ENCODE measurements at places on chromosomes 5 and 9.

GRCh38 chr5:176748073-176748966, 62.0 kb upstream of the UNC5A start:
- no peak for DNase-seq

DNA sequence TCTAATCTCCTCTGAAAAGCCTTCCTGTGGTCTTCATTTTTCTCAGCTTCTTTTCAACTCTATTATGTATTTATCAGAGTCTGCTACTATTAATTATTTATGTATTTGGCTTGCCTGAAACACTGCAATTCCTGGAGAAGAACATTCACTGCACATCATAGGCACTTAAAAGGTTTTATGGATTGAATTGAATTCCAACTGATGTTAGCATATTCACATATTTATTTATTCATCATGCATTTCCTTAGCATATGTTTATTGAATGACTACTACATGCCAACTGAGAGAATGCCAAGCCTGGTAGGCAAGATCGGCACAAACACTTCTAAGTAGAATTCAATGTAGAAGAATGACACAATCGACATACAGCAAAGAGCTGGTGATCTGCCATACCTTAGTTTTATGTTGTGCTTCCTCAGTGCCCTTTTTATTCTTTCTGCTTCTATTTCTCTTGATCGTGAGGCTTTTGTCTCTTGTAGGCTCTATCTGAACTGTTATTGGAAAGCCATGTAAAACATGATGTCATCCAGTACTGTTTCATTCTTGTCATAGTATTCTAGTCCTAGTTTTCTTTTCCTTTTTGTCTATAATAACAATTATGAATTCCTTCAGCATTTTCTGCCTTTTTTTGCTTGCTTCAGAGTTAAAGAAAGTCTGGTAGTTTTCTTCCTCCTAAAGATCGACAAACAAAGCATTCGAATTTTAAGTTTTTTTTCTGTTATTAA, 454.2 kb downstream of the TLE4 start:
- DNase-seq = no peak

GRCh38 chr9:68457803-68458202, 82.9 kb downstream of the TMEM252 start:
- DNase-seq = no peak

DNA sequence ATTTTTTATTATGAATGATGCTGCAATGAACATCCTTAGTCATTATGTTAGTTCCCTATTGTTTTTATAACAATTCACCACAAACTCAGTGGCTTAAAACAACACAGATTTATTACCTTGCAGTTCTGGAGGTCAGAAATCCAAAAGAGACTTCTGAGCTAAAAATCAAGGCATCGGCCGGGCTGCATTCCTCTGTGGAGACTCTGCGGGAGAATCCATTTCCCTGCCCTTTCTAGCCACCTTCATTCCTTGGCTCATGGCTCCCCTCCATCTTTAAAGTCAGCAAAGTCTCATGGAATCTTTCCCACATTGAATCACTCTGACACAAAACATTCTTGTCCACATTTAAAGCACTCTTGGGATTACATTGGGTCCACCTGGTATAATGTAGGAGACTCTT, 38.6 kb downstream of the SNX18 start:
- DNase-seq = no peak

DNA sequence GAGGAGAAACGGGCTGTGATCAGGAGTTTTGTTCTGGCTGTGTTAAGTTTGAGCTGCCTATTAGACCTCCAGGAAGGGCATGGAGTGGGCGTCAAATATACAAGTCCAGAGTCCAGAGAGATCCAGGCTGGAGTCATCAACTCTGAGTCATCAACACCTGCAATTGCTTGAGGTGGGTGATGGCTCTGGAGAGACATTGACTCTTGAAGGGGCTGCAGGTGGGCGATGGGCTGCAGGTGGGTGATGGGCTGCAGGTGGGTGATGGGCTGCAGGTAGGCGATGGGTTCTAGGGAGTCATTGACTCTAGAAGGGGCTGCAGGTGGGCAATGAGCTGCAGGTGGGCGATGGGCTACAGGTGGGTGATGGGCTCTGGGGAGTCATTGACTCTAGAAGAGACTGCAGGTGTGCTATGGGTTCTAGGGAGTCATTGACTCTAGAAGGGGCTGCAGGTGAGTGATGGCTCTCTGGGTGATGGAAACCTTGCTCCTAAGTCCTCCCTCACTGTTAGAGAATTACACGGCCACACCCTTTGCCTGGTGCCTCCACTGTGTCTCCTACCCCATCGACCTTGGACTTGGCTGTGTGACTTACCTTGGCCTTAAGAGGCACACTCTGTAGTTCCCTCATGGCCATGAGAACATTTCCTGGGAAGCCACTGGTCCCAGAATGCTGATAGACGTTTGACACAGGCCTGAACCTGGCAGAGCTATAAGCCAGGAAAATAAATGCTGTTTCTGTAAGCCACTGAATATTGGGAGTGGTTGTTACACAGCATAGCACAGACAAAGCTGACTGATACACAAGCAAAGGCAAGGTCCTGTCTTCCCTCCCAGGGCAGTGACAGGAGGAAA, 10.4 kb upstream of the FIBCD1 start:
- DNase-seq = no peak

DNA sequence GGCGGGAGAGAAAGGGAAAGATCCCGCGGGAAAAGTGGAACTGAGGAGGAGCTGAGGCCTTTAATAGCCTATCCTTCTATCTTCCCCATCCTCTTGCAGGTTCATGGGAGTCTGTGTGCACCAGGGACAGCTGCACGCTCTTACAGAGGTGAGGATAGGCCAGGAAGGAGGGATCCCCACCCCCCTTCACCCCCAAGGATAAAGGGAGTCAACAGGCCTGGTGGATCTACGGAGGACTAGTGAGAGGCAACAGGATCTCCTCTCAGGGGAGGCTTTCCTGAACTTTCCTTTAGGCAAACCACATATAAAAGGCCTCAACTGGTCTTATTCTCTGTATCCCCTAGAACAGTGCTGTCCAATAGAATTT, 1.1 kb downstream of the TESK1 start:
- DNase-seq = no peak

- DNase-seq = no peak
These were observed 217.9 kb downstream of the SPOCK1 start for GRCh38 chr5:137281201-137281600.

DNA sequence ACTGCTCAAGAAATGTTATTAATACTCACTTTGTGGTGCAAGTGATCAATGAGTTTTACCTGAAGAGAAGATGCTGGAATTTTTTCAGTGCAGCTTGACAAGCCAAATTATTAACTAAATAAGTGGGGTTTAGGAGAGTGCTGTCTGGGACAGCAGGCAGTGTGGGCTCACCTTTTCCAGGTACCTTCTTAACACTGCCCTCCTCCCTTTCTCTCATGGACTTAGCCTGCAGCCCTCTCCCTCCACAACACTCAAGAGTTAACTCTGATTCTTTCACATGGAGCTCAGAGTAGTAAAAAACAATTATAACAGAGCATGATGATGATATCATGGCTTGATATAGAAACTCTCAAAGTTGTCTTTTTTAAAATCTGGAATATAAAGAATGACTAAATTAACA, 404.8 kb upstream of the SLC30A5 start:
- DNase-seq = no peak

GRCh38 chr9:93479726-93480125, 26.3 kb upstream of the FAM120AOS start:
- no peak for DNase-seq

DNA sequence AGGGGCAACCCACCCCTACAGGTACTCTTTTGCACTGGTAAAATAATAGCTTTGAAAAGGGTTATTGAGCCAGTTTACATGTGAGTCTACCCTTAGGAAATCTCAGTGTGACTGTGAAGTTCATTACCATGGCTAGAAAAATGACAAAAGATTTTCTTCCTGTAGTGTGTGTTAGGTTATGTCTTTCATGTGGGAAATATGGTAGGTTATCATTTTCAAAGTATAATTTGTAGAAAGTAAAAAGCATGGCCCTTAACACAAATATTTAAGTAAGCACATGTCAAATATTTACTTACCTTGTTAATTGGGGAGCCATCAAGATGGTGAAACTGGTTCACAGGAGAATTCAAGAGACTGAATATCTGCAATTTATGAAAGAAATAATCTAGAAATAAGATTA, 37.3 kb upstream of the PLPP1 start:
- DNase-seq = no peak

DNA sequence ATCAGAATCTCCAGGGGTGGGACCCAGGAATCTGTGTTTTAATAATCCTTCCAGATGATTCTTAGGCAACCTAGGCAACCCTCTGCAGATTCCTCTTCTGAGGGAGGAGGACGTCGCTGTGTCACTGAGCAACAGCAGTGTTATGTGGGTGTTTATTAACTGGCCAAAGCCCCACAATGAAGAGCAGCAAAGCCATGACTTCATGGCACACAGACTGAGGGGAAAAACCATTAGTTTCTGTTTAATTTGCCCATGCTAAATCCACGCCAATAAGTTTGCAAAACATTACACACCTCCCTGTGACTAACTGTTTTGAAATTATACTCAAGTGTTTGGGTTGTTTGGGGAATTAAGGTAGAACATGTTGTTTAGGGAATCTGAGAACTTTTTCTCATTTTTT, 83.7 kb upstream of the TMED7 start:
- DNase-seq = no peak

DNA sequence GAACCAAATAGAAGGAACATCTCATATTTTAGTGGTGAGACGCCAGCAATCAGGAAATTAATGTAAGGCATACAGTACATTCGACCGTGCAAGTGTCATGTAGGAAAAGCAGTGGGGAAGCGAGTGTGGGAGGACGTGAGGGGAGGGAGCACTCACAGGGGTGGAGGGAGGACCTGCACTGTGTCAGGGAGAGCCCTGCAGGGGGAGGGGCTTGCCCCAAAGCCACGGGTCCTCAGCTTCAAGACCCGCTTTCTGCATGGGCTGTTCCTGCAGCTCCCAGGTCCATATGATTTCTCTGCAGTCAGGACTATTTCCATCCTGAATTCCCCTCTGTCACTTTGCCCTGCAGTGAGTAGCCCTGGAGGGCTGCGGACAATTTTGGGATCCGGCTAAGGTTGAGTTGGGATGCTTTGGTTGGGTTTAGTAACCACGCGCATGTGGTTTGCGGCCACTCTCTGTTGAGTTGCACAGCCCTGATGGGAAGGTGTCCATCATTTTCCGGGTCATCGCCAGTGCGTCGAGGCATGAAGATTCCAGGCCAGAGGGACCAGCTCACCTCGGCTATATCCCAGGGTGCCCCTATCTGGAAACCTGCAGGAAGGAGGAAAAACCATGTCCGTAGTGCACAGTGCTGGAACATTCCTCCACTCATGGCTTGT, 61.9 kb downstream of the IRX1 start:
- no peak for DNase-seq

GRCh38 chr5:83092619-83093018, 15.3 kb downstream of the XRCC4 start:
- no peak for DNase-seq

GRCh38 chr5:34675857-34676256, 19.7 kb downstream of the RAI14 start:
- DNase-seq = no peak

DNA sequence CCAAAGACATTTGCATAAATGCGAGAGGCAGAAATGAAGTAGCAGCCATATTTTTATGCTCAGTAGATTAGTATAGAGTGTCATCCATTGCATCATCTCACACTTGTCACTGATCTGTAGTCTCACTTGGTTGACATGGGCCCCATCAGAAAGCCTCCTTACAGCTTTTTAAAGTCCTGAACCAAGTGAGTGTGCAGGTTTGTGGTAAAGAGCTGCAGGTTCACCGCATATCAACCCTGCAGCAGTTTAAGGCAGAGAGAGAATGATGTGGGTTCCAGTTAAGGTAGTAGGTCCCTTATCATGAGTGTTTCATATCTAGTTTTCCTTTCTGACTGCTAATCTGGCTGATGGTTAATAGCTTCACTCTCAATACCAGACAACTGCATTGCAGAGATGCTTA, 1080.3 kb downstream of the NR2F1-AS1 start:
- DNase-seq = no peak

- DNase-seq = no peak
These were observed 53.2 kb upstream of the UBTD2 start for GRCh38 chr5:172336676-172337285.

DNA sequence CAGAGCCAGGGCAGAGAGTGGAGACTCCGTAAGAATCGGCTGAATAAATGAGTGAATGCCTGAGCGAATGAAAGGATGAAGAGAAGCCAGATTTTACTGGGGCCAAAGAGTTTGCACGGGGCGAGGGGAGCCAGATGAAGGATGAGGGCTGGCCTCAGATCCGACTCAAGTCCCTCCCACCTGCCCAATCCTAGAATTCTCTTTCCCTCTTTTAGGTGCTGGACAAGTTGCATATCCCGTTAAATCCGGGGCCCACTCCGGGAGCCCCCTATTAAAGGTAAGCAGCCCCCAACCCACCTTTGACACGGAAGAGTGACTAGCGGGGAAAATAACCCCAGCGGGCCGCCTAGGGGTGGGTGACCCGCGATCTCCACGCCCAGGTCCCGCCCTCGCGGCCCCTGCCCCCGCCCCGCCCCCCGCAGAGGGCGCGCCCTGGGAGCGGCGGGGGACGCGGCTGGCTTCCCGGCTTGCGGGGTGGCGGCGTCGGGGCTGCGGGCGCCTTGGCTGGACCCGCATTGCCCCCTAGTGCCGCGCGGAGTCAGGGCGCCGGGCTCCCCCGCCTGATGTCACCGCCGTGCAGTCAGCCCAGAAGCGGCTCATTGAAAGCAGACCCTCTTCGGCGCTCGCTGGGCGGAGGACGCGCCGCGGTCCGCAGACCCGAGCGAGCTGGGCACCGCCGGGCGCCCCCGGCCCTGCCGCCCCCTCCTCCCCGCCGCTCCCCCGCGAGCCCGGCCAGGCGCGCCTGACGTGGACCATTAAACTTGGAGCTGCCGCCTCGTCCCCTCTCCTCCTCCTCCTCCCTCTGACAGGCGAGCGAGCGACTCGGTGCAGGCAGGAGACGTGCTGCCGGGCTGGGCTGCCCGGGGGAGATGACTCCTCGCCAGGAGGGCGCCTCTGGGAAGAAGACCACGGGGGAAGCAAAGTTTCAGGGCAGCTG, at the start of gene ADRA1B:
TSS of gene ADRA1B (plus strand) at position 579 of the 937 bp plus-strand sequence. CDS start 424 bp downstream, outside the sequence.
- no peak for DNase-seq

- no peak for DNase-seq
These were observed 63.3 kb upstream of the ZFR start for GRCh38 chr5:32507738-32508434.

DNA sequence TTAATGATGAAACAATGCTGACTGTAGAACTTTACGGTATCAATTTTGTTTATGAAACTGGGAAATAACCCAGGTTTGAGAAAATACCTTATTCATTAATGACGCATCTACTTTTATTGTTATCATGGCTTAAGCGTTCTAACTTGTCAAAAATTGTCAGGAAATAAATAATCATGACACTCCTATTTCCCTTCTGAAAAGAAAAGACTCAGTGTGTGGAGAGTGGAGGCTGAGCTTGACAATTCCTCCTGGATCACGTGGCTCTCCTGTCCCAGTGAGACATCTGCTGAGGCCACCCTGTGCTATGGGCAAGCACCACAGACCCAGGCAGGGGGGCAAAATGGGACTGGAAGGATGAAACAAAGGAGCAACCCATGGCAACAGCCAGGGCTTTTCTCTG, 466.4 kb downstream of the ZNF608 start:
- DNase-seq = no peak
